T47D (cell line): ENCODE measurements at places on chromosomes 6 and 20.

DNA sequence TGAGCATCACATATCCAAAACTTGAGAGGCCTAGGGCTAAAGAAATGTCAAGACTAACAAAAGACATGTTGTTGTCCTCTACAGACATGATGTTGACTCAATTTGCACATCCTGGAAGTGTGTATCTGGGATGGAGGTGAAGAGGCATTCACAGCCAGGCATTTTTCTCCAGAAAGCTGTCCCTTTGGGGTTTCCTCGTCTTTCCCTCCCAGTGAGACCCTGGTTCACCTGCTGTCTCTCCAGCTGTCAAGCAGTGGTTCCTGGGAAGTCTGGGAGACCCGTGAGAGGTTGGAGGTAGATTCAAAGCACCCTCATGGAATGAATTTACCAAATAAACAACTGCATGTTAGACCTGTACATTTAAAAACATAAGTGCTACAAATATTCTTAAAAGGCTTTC, 32.1 kb downstream of the BACH2 start:
- no peak for DNase-seq

DNA sequence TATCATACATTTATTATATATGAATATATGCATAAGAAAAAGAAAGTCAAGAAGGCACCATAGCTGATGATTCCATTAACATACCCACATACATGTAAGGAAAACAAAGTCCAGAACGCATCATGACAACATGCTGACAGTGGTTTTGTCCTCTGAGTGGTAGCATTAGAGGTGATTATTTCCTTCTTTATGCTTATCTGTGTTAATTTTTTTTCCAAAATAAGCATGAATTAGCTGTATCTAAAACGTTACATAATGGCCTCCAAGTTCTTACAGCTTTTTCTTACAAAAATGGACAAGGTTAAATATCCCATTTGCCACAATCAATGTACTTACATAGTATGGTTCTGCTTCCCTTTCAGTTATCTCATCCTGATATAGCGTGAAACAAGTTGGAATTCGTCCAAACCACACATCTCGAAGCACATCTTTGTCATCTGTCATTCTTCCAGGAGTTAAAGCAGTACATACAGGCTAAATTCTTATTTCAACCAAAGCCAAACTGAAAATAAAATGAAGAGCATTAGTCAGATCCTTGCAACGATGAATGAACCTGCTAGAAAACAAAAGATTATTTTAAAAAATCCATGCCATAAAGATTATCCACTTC, 9.7 kb downstream of the ATG5 start:
- no peak for DNase-seq

- DNase-seq: no peak
Measured at GRCh38 chr20:25191689-25192088, 3.8 kb upstream of the ENTPD6 start.

DNA sequence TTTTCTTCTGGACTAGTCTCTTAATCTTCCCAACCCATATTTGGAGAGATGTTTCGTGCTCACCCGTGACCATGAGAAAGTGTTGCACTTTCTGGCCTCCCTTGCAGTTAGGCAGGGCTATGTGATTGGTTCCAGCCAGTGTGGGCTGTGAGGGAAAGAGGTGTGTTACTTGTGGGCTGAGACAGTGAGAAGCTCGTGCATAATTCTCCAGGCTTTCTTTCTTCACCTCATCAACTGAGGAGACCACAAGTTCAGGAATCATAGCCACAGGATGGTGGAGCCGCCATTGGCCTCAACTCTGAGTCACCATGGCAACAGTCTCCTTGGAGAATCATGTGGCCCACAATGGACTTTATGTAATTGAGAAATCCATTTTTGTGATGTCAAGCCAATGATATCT, 57.5 kb upstream of the FUCA2 start:
- DNase-seq: no peak

DNA sequence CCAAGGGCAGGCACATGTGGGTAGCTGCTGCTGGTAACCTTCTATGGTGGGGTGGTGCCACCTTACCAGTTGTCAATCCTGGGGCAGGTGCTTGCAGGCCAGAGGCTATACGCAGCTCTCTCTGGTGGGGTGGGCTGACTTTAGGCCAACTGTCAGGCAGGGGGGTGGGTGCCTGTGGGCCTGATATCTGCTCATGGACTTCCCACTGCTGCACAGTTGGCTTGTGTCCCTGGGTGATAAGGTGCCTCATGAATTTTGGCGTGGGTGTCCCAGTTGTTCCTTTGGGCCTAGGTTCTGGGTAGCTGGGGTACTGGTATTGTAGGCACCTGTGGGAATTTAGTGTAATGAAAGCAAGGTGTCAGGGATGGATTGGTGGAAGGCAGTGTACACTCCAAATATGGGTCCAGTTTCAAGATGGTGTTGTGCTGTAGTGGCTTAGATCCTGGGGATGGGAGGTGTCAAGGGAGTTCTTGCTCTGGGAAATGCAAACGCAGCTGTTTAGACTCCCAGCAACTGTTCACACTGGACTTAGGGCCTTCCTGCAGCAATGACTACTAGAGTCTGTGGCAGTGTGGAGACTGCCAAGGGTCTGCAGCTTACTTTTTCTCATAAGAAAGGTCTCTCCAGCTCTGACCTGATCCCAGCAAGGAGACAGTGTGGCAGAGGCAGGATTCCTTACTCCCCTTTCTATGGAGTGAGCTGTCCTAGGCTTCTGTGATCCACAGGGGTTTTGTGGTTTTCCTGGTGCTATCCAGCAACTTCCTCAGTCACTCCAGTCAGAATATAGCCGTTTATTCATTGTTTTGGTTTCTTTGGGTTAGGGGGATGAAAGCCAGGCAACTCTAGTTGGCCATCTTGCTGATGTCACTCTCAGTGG, 128.2 kb downstream of the CRYBG1 start:
- no peak for DNase-seq

- DNase-seq: no peak
Measured at GRCh38 chr6:33088931-33089620, 13.3 kb downstream of the HLA-DPB1 start.

DNA sequence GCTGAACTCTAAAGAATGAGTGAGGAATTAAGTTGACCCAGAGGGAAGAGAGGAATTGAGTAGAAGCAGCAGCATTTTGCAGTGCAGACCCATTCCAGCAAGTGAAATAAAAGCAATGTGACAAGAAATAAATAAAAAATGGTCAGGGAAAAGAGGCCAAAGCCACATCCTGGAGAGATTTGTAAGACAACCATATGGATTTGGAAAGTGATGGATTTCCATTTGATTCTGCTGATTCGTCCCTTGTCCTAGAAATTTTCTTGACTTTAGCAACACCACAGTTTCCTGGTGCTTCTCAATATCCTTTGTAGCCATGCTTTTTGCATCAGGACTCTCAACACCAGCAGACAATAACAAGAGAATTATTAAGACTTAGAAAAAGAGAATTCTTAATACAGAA, 29.8 kb downstream of the ANKEF1 start:
- no peak for DNase-seq

GRCh38 chr6:10028222-10028621, 386.7 kb downstream of the TFAP2A start:
- no peak for DNase-seq

- DNase-seq: no peak
Measured at GRCh38 chr6:75396005-75396800, 97.4 kb downstream of the FILIP1 start.

GRCh38 chr6:44386364-44386928, 1.1 kb upstream of the CDC5L start:
- DNase-seq: peak; percentile 31

DNA sequence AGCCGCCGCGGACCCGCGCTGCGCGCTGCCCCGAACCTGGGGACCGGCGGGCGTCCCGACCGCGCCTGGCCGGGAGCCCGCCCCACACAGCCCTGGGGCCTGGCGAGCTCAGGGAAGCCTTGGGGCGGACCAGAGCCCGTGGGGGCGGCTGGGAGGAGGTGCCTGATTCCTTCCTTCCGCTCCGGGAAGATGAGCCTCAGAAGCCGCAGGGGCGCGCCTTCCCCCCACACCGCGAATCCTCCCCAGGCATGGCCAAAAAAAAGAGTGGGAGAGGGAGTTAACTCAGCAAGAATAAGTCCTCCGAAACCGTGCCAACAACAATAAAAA, at the start of gene CBLN4:
TSS of gene CBLN4 (minus strand) at position 131 of the 327 bp plus-strand sequence. CDS start 1,348 bp downstream, outside the sequence.
- DNase-seq: no peak

DNA sequence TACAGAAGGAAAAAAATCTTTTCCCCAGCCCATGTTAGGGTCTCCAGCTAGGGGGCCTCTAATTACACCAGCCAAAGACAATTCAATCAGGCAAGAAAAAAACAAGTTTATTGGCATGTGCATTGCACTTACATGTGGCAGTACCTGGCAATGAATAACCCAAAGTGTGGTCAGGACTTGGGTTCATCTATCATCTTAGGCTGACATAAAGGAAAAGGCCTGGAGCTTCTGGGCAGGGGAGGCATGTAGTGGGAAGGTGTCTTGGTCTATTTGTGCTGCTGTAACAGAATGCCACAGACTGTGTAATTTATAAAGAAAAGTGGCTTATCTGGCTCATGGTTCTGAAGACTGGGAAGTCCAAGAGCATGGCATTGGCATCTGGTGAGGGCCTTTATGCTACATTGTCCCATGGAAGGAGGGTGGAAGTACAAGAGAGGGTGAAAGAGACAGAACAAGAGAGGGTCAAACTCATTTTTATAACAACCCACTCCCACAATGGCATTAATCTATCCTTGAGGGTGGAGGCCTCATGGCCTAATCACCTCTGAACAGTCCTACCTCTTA, 4.4 kb upstream of the PYGB start:
- no peak for DNase-seq

- no peak for DNase-seq
Measured at GRCh38 chr6:14408446-14408845, 290.9 kb downstream of the CD83 start.

DNA sequence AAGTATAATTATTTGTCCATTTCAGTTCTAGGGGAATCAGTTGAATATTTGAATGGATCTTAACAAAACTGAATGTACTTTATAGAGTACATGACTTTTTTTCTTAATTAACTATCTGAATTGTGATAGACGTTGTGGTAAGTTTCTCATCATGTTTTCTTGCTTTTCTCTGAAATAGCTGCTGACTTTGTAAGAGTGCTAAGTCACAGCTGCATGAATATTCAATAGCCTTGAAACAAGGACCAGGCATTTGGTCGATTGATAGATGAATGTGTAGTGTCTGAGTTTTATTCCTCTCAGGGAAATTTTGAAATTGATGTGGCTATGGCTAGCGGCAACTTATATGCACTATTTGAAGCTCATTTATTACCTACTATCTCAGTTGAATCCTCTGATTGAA, 56.0 kb downstream of the ADGRB3 start:
- DNase-seq: no peak

DNA sequence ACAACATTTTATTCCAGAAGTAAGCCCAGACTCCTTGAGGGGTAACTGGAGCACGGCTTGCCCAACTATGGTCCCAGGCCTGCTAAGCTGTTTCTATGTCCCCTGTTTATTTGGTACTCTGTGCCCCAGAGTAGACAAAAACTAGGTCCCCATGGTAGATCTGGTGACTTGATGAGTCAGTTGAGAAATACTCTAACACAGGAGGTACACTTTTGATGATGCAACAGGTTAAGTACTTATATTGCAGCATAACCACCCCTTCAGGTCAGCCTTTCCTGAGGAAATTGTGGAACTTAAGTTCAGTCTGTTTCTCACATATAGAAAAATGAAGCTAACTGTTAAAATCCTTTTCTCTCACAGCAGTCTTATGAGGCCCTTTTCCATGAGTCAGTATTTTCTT, 19.6 kb downstream of the TTPAL start:
- DNase-seq: no peak
